ENCODE measurements at places on chromosomes 4 and X. TPM values are rescaled to one million over a fixed set of nuclear protein-coding genes. Genes with fewer than 3 reads are reported as not detected.
A peak's percentile ranks its signal among the peaks of the same experiment; 100 is the strongest.

- no peak for DNase-seq
Measured at GRCh38 chrX:48937054-48937907, 18.5 kb upstream of the PIM2 start.

DNA sequence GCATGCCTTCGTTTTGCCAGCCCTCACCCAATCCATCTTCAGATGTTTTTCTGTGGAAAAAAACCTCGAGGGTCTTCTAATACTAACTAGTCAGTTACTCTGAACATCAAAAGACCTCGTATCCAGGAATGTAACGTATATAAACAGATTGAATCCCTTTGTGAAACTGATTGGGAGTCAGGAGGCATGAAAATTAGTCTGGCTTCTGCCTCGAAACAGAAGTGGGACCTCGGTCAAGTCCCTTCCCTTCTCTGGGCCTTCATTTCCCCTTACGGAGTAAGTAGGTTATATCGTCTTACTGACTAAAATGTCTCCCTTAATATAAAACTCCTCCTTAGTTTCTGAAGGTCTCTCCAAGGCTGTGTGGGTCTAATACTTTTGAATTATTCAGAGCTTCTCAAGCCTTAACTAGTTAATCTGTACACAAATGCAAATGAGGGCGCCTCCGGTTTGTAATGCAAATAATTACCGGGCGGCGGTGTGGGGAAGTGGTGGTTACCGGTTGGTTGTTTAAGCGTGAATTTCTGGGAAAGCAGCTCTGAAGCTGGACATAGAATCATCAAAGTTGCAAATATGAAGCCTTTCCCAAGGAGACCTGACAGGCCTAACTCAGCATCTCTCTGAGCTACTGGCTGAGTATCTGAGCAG, 11.4 kb upstream of the NKRF start:
- no peak for DNase-seq

DNA sequence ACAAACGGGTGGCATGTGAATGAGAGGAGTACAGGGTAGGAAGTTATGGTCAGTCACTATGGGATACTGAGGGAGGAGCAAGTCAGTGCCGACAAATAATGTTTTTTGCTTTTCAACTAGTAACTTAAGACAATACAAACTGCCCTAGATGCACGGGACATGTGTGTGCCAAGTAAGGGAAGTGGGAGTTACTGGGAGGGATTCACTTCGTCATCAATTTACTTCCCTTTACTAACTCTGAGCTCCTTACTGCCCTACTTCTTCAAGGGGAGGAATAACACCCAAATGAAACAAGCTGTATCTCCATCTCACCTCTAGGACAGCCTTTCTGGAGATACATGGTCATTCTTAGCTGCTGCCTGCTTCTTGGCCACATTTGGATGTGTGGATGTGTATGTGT, 97.7 kb downstream of the DGKK start:
- no peak for DNase-seq

ADH7 gene
- total RNA-seq, result 0.83 TPM

- no peak for DNase-seq
Measured at GRCh38 chr4:100841911-100842310, 324.1 kb upstream of the EMCN start.

DNA sequence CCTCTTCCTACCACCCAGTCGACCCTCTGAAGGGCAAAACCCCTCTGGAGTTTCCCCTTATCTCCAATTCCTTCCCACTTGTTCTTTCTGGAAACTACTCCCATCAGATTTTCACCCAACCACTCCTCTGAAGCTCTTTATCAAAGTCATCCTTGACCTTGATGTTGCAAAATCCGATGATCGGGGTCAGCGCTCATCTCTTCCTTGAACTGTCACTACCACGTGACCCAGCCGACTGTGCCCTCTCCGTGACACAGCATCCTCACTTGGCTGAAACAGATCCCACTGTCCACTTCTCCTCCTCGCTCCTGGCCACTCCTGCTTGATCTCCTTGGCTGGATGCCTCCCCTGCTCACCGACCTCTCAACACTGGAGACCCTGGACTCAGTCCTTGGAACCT, 1.1 kb downstream of the CFAP99 start:
- no peak for DNase-seq

GRCh38 chr4:145635117-145635516, 15.9 kb downstream of the MMAA start:
- DNase-seq, result no peak

TIMM17B gene
- 64.4 TPM for total RNA-seq

DNA sequence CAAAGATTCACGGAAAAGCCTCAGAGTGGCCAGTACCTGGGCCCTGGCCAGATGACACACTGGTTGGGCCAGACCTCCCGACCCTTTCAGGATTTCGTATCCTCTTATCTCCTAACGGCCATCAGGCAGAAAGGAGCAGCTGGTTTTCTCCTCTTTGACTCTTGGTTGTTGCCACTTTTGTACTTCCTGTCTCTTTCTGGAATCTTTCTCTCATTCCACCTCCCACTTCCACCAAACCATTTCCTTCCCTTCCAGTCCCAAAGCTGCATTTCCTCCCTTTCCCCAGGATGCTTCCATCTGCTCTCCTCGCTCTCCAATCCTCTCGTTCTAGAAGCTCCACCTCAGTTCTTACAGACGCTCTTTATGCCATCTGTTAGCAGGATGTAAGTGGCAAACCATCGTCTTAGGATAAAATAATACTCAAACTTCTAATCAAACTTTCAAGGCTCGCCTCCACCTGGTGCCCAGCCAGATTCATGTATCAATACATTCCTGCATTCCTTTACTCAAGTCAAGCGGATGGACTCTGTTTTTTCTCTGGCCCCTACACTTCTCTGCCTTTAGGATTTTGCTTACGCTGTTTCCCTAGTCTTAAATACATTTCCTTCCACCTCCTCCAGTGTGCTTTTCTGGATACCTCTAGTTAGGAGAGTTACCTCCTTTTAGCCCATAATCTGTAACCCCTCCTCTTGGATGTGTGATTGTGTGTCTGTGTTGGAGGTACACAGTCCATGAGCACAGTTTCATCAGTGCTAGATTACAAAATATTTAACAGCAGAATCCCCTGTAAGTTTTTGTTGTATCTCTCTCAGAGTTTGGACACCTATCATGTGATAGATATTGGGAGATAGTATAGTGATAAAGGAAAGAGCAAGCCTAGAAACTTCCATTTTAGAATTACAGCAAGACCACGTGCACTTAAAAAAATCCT, 70.4 kb downstream of the LDB2 start:
- no peak for DNase-seq

DNA sequence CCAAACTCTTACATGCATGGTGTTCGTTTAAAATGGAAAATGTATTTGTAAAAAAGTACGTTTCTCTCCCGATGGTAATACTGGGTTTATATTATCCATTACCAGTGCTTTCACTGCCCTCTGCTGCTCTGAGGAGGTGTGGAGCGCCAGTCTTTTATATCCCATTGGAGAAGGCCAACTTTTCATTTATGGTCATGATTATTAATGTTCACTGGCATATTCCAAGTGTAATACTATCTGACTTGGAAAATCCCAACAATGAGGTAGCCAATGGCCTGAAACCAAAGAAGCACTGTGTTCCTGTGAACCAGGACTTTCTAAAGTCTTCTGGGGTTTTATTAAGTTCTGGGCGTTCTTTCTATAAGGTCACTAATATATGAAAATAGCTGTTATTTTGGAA, 80.7 kb downstream of the SYNPO2 start:
- no peak for DNase-seq

HSFX1 gene
- total RNA-seq, result 1.00 TPM

- no peak for DNase-seq
Measured at GRCh38 chr4:114677346-114677979, 78.9 kb downstream of the UGT8 start.

PAGE2B gene
- total RNA-seq, result not detected

DNA sequence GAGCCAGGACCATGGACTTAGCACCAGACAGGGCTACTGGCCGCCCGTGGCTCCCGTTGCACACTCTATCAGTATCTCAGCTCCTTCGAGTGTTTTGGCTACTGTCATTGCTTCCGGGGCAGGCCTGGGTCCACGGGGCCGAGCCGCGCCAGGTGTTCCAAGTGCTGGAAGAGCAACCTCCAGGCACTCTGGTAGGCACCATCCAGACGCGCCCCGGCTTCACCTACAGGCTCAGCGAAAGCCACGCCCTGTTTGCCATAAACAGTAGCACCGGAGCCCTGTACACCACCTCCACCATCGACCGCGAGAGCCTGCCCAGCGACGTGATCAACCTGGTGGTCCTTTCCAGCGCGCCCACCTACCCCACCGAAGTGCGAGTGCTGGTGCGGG, 1.6 kb downstream of the FAT4 start:
- peak; percentile 68 for DNase-seq

DNA sequence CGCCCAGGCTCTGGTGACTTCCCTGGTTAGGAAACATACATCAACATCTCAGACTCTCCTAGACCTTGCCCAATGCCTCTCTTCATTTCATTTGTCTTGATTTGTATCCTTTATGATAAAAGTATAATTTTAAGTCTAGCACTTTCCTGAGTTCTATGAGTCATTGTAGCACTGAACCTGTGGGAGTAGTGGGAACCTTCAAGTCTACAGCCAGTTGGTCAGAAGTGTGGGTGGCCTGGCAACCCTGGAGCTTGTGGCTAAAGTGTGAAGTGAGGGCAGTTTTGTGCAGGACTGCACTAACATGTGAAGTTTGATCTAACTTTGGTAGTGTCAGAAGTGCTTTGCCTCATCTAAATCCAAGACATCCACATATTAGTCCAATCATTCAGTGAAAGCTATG, 259.3 kb upstream of the IGFBP7 start:
- DNase-seq, result no peak

DNA sequence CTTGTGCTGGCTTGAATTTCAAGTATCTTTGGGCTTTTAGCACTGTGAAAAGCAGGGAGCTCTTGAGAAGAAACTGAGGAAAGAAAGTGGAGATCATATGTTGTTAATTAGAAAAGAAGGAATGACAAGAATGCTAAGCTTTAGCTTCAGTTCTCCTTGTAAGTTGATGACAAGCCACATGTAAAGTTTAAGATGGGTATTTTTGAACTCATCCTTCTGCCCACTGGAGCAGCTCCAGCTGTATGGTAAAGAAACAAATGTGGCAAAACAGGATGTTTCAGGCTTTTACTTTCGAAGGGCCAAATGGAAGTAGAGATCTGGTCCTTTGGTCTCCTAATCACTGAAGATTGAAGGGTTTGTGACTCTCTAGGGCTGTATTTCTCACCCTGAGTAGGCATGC, 137.8 kb downstream of the GUCY2F start:
- no peak for DNase-seq

MAGEB1 gene
- not detected for total RNA-seq

PAGE5 gene
- total RNA-seq, result not detected

DNA sequence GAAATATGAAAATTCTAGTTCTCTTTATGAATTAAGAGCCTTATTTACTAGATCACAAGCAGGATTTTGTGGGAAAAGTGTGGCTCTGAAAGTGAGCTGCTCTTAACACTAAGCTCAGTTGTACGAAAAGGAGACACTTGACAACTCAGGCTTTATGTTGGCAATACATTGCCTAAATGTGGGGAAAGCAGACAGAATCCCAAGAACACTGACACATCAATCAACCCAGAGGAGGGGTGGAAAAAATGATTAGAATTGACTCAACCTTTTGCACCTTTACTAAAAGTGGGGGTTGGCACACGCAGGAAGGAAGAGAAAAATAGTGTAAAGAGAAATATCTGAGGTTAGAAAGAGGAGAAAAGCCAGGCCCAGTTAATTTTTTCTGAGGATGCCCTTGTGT, 61.6 kb downstream of the CHST7 start:
- no peak for DNase-seq

DNA sequence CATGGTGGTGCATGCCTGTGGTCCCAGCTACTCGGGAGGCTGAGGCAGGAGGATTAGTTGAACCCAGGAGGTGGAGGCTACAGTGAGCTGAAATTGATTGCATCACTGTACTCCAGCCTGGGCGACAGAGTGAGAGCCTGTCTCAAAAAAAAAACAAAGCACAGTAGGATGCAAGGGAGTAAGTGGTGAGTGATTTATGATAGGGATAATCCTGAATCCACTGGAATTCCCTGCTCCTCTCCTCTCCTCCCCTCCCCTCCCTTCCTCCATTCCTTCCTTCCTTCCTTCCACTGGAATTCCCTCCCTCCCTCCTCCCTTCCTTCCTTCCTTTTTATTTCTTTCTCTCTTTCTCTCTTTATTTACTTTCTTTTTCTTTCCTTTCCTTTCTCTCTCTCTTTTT, 40.9 kb upstream of the NKRF start:
- DNase-seq, result no peak

TMEM271 gene
- total RNA-seq, result 0.21 TPM

- no peak for DNase-seq
Measured at GRCh38 chrX:95063554-95063953, 1389.5 kb downstream of the FAM133A start.

SLC7A11 gene
- total RNA-seq, result 6.3 TPM

- DNase-seq, result no peak
Measured at GRCh38 chr4:147714575-147715401, 17.1 kb upstream of the ARHGAP10 start.

DNA sequence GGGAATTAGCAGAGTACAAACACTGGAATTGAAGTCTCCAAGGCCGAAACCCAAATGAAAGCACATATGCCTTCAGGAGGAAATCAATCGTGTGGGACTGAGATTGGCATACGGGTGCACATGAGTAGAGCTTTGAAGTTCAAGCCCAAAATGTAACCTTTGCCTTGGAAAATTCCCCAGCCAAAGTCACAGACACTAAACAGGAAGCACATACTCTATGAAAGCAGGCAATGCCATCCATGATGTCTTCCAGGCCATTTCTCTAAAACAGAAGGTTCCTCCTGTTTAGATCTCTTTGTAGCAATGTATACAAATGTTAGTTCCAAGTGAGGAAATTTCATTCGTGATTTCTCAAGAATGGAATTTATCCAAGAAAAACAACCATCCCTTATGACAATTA, 162.5 kb downstream of the COL4A6 start:
- no peak for DNase-seq

OTOP1 gene
- total RNA-seq, result not detected

GRCh38 chr4:102733084-102733483, 27.7 kb downstream of the MANBA start:
- DNase-seq, result no peak

ASB12 gene
- not detected for total RNA-seq

- no peak for DNase-seq
Measured at GRCh38 chr4:143411527-143412419, 75.1 kb downstream of the GAB1 start.

XG gene
- 0.55 TPM for total RNA-seq

DNA sequence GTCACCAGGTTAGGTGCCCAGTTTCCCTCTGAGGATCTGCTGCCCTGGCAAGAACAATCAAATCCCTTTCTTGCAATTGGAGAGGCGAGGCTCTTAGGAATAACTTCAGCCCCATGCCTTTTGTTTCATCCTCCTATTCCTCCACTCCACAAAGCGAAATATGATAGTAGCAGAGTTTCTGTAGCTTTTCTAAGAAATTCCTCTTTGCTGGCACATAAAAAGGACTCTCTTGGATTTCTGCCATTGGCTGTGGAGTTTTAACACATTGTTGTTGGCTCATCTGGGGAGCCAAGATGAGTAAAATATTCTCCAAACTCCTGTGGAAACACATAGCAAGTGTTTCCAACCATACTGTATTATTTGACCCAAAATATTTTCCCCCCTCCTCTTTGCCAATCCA, 11.0 kb upstream of the ADGRG2 start:
- no peak for DNase-seq

DNA sequence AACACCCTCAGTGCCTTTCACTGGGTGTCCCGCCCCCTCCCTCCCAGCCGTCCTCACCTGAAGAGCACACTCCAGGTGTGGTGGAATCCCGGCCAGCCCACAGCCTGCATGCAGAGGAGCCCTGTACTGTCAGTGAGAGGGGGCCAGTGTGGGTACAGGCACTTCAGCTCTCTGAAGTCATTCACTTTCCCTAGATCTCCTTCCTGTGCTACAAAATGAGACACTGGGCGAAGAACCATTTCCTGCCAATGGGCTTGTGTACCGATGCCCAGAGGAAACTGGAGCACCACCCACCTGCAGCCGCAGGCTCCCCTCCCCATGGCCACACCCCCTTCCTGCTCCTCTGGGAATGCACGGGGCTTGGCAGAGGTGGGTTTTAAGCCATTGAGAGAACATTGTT, 73.9 kb upstream of the C4orf50 start:
- DNase-seq, result no peak

All from type B pancreatic cell (in vitro differentiated cells).